Right ventricle myocardium superior (tissue), 1 donor: ENCODE measurements at places on chromosomes 4 and X.
A peak's percentile ranks its signal among the peaks of the same experiment; 100 is the strongest.

- DNase-seq = no peak
Measured at GRCh38 chr4:70313736-70314135, 21.0 kb upstream of the CABS1 start.

DNA sequence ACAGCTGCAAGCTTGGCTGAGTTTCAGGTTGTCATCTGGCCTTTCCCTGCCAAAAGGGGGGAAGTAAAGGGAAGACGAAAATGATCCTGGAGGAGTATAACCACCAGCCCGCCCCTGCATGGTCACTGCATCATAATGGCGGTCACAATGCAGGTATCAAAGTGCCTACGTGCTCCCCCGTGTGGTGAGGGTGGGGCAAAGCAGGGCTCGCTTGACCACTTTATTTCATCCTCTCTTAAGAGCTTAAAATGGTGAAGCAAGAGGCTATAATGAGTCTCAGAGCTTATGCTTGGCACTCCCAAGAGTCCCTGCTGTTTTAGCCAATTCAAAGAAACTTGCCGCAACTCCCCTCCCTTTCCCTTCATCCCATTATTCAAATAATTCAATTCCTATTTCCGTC, 105.6 kb downstream of the APOOL start:
- no peak for DNase-seq

DNA sequence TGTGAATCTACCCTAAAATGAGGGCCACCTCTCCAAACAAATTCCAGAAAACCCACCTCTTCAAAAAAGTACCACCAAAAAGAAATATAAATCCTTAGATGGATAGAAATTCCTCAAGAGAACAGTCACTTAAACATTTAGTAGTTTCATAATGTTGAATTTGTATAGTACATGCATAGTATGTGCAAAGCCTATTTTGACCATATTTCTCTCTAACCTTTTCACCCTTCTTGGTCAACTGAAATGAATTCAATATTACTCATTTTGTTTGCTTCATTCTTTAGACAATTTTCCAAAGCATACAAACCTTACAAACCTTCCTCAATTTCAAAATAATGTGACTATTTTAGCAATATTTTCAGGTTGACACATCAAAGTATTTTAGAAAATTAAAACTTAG, 4.1 kb downstream of the RHOXF1 start:
- DNase-seq = no peak

- no peak for DNase-seq
Measured at GRCh38 chrX:9518051-9518450, 53.2 kb downstream of the TBL1X start.

DNA sequence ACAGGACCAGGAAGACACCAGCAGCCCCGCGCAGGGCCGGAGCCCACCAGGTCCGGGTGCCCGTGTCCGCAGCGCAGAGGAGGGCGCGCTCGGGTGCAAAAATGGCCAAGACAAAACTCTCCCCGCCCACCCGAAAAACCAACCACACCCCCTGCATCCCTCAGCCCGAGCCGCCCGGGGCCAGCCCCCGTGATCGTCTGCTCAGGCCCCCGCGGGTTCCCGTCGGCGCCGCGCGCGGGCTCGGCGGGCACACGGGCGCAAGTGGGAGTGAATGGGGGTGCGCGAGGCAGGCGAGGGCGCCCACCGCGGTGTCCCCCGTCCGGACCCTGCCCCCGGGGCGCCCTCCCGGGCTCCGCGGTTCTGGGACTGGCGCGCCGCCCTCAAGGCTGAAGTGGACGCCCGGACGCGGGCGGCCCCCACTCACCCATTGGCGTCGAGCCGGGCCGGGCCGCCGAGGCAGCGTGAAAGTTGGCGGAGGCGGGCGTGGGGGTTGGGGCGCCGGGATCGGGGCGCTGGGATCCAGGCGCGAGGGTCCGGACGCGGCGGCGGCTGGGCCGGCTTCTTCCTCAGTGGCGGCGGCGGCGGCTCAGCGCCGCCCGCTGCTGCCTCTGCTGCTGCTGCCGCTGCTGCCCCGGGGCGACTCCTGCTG, 393 bp downstream of the SH3KBP1 start:
- DNase-seq = peak; percentile 47
